ENCODE measurements at places on chromosomes 4 and X.

DNA sequence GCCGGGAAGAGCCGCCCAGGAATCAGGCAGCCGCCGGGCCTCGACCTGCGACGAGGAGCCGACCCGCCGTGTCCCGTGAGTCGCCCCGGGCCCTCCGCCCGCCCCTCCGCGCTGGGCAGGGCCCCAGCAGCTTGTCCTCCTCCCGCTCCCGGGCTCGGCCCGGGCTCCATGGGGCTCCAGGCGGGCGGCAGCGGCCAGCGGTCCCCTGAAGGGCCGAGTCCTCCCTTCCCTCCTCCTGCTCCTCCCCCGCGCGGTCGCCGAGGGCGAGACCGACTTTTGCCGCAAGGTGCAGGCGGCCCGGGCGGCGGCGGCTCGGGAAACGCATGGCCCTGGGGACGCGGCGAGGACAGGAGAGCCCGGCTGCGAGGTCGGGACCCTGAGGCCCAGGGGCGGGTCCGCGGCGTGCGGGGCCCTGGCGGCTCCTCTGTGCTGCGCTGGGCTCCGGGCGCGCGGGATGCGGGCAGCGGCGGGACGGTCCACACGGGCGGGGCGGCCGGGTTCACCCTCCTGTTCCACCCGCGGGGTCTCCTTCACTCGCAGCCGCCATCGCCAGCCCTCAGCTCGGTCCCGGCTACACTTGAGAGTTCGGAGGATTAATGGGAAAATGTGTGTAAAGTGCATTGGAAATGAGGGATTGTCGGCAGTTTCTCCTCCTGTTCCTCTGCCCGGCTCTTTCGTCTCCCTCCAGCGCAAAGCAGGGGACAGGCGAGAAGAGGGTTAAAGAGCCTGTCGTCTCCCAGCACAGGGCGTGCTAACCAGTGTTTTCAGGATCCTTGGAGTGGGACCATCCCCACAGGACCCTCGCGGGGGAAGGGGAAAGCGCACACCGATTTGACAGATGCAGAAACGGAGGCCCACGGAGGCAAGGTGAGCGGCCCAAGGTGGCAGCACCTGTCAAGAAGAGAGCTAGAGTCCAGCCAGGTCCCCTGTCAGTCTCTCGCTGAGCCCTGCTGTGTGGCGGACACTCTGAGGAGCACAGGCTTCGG, 16.6 kb upstream of the ZNF718 start:
- DNase-seq: no peak

DNA sequence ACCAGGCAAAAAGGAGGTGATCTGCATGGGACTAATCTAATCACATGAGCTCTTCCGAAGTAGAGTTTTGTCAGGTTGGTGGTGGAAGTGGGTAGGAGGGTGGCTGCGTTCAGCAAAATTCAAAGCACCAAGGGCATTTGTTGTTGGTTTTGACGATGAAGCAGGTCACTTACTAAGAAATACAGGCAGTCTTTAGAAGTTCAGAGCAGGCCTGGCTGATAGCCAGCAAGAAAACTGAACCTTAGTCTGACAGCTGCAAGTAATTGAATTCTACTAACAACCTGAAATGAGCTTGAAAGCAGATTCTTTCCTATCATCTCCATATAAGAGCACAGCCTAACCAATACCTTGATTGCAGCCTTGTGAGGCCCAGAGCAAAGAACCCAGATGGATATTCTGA, 505.8 kb downstream of the KLHL13 start:
- DNase-seq: no peak

DNA sequence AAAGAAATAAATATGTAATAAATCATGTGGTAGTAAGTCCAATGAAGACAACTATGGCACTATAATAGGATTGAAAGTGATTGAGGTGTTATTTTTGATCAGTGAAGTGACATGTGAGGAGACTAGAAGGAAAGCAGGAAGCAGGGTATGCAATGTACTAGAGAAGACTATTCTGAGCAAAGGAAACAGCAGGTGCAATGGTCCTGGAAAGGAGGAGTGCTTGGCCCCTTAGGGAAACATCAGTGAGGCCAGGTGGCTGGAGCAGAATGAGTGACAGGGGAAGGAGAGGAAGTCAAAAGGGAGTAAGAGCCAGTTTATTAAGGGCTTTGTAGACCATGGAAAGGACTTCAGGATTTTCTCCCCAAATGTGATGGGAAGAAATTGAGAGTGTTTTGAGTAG, 207.6 kb upstream of the HCCS start:
- no peak for DNase-seq

GRCh38 chrX:40864972-40865371, 129.6 kb upstream of the MED14 start:
- DNase-seq: no peak

DNA sequence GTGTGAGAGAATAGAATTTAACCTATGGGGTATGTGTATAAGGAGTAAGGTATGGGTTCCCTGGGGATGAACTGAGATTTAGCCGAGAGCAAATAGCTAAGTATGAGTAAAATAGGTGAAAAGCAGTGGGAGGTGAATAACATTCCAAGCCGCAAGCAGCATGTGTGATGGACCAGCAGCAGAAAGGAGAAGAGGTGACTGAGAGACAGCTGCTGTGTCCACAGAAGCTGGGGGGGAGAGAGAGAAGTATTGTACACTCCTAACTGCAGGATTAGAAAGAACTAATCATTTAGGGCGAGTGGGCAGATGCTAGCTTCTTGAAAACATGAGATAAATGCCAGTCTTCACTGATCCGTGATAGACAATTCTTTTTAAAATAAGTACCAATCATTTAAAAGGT, 296.0 kb downstream of the KLHL4 start:
- DNase-seq: no peak

GRCh38 chr4:7971881-7972500, 32.3 kb upstream of the AFAP1 start:
- no peak for DNase-seq

GRCh38 chr4:7180938-7181337, 11.4 kb upstream of the SORCS2 start:
- no peak for DNase-seq

DNA sequence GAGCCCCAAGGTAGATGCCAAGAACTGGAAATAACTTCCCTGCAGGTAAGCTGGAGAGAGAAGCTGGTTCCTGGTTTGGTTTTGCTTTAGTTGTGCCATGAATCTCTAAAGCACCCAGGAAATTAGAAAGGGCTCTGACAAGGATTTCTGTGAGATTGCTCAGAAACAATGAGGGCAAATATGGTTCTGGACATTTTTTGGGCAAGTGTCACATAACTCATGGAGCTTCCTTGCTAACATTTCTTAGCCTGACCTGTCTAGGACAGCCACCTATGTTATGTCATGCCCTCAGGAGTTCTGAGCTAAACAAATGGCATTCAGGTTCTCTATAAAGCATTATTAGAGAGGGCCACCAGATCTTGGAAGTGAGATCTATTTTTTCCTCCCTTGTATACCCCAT, 131.8 kb downstream of the GUCY2F start:
- DNase-seq: no peak

DNA sequence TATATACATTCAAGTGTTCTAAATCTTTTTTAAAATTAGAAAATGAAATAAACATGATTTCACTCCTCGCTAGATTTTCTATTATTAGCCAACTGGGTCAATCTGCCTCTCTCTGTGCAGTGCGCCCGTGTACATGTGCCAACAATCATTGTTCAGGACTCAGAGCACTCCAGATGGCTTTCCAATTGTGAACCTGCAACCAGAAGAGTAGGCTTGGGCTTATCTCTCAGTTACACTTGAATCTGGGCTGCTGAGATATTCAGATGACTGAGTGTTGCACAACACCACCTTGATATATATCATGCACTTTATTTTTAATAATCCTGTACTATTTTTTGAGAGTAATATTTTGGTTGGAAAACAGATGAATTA, 184.0 kb upstream of the FSTL5 start:
- no peak for DNase-seq

DNA sequence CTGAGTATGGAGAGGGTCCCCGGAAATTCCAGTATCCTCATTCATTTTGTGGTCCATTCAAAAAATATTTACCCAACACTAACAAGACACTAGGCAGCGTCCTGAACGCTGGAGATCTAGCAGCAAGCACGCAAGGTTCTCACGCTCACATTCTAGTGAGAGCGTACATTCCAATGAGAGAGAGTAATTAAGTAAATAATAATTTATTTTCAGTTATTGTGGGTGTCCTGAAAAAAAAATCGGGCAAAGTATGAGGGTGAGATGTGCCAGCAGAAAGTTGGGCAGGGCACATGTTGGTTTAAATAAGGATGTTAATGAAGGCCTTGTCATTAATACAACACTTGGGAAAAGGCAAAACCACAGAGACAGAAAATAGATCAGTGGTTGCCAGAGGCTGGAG, 4.0 kb upstream of the TMEM156 start:
- DNase-seq: no peak

DNA sequence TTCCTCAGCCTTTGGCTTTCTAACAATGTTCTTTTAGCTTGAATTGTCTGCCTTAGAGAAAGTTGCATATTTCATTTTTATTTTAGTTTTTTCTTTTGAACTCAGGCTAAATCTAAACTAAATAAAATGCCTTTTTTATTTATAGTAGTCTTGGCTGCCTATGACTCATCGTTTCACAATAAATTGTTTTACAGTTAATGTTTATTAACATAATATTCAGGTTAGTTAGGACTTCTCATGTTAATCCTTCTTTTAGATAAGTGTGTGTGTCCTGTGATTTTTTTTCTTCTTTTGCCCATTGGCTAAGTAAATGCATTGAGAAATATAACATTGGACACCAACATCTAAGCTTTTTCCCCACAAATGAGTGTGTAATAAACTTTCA, 1.6 kb downstream of the RP2 start:
- DNase-seq: no peak

- DNase-seq: no peak
Observed at GRCh38 chrX:39975101-39975925, 122.4 kb downstream of the BCOR start.

GRCh38 chr4:36445480-36445879, 164.1 kb downstream of the DTHD1 start:
- no peak for DNase-seq

- no peak for DNase-seq
Observed at GRCh38 chr4:141041021-141041476, 92.2 kb downstream of the RNF150 start.
